ENCODE measurements at places on chromosomes 3 and 15. TPM values are rescaled to one million over a fixed set of nuclear protein-coding genes. Genes with fewer than 3 reads are reported as not detected.

Gene CFAP92
- total RNA-seq = not detected

Gene PLSCR2
- not detected for total RNA-seq

Gene LAMB2
- 640 TPM for total RNA-seq

Gene ISLR
- 39.7 TPM for total RNA-seq

Gene ZBTB38
- total RNA-seq = 188 TPM

Gene PEX11A
- 5.8 TPM for total RNA-seq

Gene MAGEL2
- under 0.01 TPM for total RNA-seq

Gene MOBP
- under 0.01 TPM for total RNA-seq

Gene SPSB4
- not detected for total RNA-seq

Gene COL6A6
- total RNA-seq = 0.11 TPM

Gene GPR15
- total RNA-seq = not detected

Gene ACKR4
- total RNA-seq = 1.5 TPM

Gene ATP13A5
- total RNA-seq = not detected

Gene AP3B2
- 0.22 TPM for total RNA-seq

Gene RARB
- 44.8 TPM for total RNA-seq

Gene HIGD2B
- not detected for total RNA-seq

Gene PRICKLE2
- total RNA-seq = 28.5 TPM

Gene ACTRT3
- total RNA-seq = 3.7 TPM

Measured in uterine smooth muscle cell (primary cell).